NCI-H2029 treated with DMSO at 0.1 percent for 48 hours (cell line): ENCODE measurements at places on chromosomes 5 and 9.

GRCh38 chr9:6405371-6405770 lies 7.6 kb upstream of the UHRF2 start:
- DNase-seq, result no peak

- DNase-seq, result no peak
Measured at GRCh38 chr9:69582544-69583297, 89.5 kb downstream of the APBA1 start.

GRCh38 chr9:137454145-137454596 lies 5.0 kb downstream of the NSMF start:
- no peak for DNase-seq

DNA sequence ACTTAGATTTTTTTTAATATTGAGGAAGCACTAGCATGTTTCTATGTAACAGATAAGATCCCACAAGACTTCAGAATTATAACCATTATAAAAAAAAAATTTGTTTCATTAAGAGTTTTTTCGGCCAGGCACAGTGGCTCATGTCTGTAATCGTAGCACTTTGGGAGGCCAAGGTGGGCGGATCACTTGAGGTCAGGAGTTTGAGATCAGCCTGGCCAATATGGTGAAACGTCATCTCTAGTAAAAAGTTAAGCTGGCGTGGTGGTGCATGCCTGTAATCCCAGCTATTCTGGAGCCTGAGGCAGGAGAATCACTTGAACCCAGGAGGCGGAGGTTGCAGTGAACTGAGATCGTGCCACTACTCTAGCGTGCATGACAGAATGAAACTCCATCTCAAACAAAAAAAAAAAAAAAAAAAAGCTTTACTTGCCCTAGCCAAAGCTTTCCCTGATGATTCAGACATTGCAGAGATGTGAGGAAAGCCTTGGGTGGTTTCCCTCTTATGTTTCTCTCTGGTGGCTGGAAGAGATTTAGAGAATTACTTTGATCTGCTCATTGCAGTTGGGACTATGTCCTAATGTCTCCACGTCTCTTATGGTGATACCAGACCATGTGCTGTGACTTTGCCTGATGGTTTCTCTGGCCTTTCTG lies 65.4 kb downstream of the EGFLAM start:
- DNase-seq, result no peak

DNA sequence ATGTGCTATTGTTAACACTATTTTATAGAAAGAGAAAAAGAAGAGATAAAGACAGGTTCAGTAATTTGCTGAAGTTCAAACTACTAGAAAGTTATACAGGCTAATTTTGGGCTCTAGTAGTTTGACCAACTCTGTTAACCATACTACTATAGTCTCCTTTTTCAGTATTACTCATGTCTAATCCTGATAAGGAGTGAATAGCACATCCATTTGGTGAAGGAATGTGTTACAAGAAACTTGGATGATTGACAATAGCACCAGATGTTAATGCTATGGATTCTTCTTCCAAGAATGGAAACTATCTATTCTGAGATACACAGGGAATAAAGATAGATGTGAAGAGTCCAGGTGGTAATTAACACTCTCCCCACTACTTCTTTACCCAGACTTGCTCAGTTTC lies 677.3 kb downstream of the PRELID2 start:
- DNase-seq, result no peak

DNA sequence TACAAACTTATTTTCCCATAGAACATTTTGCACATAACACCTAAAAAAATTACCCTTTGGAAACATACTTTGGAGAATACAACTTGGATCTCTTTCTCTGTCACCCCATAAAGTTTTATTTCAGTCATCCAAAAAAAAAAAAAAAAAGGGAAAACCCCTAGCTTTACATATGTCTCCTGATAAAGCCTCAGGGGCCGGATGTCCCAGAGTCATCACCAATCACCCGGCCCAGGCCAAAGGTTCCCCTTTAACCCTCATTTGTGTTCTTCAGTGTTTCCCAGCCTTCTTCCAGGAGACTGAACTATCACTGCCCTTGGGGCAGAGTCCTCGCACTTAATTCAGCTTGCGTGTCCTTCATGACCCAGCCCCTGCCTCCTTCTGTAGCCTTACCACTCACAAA lies 28.8 kb downstream of the ANXA6 start:
- DNase-seq, result no peak

- DNase-seq, result no peak
Measured at GRCh38 chr9:27485158-27485557, 38.9 kb upstream of the IFNK start.

GRCh38 chr9:112869041-112869529 lies 21.6 kb downstream of the SLC46A2 start:
- no peak for DNase-seq

DNA sequence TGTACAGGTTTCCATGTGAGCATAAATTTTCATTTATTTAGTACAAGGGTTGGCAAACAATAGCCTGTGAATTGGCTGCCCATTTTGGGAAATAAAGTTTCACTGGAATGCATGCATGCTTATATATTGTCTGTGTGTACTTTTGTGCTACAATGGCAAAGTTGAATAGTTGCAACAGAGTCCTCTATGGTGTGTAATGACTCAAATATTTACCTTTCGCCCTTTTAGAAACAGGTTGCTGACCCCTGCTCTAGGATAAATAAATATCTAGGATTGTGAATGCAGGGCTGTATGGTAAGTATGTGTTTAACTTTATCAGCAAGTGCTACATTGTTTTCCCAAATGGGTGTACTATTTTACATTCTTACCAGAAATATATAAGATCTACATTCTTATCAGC lies 47.2 kb downstream of the XRCC4 start:
- no peak for DNase-seq

GRCh38 chr5:173733831-173734501 lies 117.5 kb upstream of the BOD1 start:
- no peak for DNase-seq

DNA sequence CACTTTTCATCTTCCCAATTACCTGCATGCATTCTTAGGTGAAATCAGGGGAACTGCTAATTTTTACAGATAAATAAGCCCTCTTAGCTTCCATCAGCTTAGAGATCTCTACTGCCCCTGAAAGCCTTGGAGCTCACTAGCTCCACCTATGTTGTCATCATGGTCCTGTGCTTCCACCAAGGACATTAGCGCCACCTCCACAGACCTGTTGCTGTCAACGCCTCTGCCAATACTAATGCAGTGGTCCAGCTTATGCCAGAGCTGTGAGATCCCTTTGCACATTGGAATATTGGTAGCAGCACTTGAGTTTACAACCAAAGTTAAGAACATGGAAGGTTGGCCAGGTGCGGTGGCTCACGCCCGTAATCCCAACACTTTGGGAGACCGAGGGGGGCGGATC lies 7.7 kb upstream of the SHISAL2B start:
- no peak for DNase-seq

DNA sequence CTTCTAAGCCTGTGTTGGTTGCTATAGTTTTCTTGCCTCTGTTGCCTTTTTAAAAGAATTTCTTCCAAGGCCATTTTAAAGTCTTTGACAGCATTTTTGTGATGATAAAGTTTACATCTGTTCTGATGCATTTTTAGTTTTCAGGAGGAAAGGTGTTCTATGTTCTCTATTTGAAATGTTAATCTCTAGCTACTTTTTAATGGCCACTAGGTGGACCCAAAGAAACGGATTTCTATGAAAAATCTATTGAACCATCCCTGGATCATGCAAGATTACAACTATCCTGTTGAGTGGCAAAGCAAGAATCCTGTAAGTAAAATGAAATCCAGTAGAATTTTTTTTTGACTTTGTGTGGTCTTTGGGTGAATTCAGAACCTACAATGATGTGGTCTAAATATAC lies 60.2 kb downstream of the MELK start:
- peak; percentile 2 for DNase-seq

DNA sequence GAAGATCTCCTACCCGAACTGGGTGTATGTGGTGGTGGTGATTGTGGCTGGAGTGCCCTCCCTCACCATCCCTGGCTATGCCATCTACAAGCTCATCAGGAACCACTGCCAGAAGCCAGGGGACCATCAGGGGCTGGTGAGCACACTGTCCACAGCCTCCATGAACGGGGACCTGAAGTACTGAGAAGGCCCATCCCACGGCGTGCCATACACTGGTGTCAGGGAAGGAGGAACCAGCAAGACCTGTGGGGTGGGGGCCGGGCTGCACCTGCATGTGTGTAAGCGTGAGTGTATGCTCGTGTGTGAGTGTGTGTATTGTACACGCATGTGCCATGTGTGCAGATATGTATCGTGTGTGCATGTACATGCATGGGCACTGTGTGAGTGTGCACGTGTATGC lies 3.5 kb upstream of the SLC6A18 start:
- no peak for DNase-seq

GRCh38 chr9:69078581-69078980 lies 43.0 kb downstream of the FXN start:
- no peak for DNase-seq

DNA sequence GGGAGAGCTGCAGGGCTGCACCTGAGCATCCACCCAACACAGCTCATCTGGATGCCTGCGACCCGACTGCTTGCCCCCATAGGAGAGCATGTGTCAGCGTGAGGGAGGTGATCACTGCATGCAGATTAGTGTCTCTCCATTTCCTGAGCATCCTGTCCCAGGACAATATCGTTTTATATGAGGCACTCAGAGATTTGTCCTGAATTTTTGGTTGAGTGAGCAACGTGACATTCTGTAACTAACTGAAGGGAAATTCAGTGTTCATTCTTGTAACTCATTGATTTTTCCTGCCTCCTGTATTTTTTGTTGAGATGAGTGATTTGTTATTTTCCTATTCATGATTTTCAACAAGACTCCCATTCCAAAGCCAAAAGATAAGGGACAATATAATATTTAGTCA lies 20.7 kb upstream of the ANKRD34B start:
- DNase-seq, result no peak

DNA sequence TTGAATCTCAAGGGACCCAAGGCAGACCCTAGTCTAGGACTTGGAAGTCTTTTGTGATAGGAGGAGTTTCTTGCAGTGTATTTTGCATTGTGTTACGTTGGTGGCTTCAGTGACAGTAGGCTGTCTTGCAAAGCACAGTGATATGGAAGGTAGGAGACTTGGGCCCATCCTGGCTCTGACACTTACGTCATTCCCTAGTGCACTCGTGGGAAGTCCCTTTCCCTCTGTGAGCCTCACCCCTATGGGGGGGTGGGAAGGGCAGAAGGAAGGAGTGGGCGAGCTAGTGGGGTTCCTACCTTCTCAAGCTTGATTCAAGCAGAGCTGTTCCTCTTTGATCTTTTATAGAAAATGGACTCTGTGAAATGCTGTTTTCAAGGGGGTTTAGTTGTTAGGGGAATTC lies 9.2 kb upstream of the TEX53 start:
- DNase-seq, result no peak

- no peak for DNase-seq
Measured at GRCh38 chr5:65050826-65051498, 282.2 kb downstream of the CWC27 start.

- no peak for DNase-seq
Measured at GRCh38 chr5:32506799-32507198, 62.3 kb upstream of the ZFR start.

GRCh38 chr5:82735160-82735789 lies 341.9 kb downstream of the TMEM167A start:
- DNase-seq, result no peak
